ENCODE measurements at places on chromosomes 1 and 21.

DNA sequence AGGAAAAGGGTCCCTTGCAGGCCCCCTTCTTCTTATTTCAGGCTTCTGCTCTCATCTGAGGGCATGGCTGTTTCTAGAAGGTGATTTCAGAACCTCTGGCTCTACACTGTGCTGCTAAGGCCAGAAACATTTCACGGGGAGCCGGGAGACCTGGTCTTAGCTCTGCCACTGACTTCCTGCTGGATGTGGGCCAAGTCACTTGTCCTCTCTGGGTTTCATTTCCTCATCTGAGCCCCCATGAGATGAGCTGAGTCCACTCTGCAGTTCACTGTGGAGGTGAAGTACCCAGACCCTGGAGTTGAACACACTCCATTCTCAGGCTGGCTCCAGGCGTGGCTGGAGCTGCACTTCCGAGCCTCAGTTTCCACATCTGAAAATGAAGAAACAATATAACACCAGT is 2.1 kb downstream of the PADI1 start:
- DNase-seq, result no peak

DNA sequence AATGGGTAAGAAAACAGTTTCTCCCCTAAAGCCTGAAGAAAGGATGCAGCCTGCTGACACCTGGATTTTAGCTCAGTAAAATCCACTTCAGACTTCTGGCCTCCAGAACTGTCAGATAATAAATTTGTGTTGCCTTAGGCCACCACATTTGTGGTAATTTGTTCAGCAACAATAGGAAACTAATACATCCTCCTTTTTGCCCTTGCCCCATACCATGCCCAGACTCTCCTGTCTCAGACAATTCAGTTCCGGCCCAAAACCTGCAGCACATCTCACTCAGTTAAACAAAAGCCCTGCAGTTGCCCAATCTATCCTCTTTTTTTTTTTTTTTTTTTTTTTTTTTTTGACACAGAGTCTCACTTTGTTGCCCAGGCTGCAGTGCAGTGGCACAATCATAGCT is 25.8 kb downstream of the SMIM12 start:
- no peak for DNase-seq

DNA sequence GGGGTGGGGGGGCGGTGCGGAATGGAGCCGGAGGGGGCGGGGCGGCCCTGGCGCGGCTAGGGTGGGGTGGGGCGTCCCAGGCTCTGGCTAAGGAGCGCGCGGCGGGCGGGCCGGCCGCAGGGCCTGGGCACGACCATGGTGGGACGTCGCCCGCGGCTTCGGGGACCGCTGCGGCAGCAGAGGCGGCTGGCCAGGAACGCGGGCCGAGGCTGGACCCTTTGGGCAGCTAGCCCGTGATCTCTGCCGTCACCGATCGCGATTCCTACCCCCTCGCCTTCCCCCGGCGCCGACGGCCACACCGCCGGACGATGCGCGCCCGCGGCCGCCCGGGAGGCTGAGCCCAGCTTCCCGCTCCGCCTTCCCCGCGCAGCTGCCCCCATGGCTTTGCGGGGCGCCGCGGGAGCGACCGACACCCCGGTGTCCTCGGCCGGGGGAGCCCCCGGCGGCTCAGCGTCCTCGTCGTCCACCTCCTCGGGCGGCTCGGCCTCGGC is at the start of gene MAP3K21:
Gene MAP3K21 (plus strand): TSS at position 74 of the 491 bp plus-strand sequence. CDS start 305 bp downstream, at position 379.
- no peak for DNase-seq

GRCh38 chr21:41864311-41865001 is 14.7 kb downstream of the PRDM15 start:
- no peak for DNase-seq

DNA sequence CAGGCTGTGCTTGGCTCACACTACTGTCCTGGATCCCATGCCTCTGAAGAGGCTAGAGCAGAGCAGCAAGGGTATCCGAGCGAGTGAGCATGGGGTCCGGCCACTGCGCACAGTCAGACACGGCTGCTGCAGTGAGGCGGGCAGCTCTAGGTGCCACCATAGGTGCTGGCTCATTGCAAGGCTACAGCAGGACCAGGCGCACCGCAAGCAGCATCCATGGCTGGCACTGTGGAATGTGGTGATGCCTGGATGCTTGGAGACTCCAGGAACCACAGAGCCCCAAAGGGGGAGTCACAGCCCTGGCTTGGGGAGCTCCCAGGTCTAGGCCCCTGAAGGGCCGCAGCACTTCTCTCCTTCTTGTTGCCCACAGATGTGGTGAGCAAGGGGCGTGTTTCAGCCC is 47.2 kb downstream of the ATP6V1G3 start:
- no peak for DNase-seq

- no peak for DNase-seq
Measured at GRCh38 chr1:6257541-6258069, 3.3 kb downstream of the GPR153 start.

GRCh38 chr1:180211156-180211859 is 18.8 kb upstream of the LHX4 start:
- no peak for DNase-seq

All from activated CD4-positive, alpha-beta T cell treated with anti-CD3 and anti-CD28 coated beads, Interleukin-2, amount 50 U/mL, for 24 hours (primary cell).